Cardiac muscle cell (in vitro differentiated cells and primary cell): ENCODE measurements at places on chromosomes 2 and 18. TPM values are rescaled to one million over a fixed set of nuclear protein-coding genes. Genes with fewer than 3 reads are reported as not detected.

DNA sequence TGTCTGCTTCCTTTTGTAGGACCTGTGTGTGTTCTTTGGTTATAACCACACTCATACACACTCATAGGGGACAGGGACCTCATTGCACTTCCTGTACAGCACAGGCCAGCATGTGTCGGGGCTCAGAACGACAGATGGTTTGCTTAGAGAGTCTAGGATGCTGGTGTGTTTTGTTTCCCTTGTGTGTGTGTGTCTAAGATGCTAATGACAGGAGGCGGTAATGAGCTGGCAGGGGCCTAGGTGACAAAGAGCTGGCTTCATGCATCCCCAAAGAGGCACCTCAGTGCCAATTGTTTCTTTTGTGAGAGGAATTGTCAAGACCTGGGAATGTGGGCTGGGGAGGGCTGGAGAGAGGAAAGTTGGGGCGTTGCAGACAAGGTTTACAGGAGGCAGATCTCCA, 66.6 kb downstream of the CELF4 start:
- DNase-seq: no peak

DNA sequence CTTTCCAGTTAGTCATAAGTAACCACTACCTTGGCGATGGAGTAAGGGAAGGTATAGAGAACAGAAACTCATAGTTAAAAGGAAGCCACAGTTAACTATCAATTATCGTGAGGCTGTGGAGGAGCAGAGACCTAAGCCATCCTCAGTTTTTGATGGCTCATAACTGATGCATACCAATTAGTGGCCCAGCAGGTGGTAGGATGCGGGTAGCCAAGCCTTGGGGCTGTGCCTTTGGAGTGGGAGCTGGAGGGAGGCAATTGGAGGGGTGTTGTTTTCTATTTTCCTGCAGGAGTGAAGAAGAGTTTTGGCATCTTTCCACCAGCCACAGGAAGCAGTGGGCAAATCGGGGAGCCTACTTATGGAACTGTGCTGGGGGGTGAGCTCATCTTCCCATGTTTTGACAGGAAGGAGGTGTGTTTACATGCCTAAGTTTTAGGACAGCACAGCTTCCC, 194.8 kb downstream of the TPGS2 start:
- no peak for DNase-seq

GRCh38 chr2:16170675-16171424, 230.5 kb downstream of the MYCN start:
- no peak for DNase-seq

GRCh38 chr2:1997409-1997808, 253.1 kb upstream of the PXDN start:
- DNase-seq: no peak

Gene RBKS
- 3.8 and 4.1 TPM in 2 replicates for total RNA-seq

DNA sequence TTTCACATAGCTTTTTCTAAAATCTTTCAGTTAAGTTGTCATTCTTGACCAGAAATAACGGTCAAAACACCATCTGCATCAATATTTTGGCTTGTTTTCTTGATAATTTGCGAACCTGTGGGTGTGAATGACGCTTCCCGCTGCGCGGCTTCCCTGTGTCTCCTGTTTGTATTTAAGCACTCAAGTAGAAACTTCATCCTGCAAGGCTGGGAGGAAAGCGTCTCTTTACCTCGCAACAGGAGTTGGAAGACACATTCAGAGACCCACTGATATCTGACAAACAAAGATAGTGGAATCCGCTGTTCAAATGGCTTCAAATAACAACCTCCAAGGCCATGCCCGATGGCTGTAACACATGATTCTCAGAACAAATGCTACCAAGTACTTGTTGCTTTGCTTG, 704.9 kb downstream of the DCDC2C start:
- DNase-seq: no peak
